ACHN (cell line): ENCODE measurements at places on chromosomes 13 and 19.

GRCh38 chr19:38561053-38561606, 56.6 kb downstream of the MAP4K1 start:
- DNase-seq = no peak

DNA sequence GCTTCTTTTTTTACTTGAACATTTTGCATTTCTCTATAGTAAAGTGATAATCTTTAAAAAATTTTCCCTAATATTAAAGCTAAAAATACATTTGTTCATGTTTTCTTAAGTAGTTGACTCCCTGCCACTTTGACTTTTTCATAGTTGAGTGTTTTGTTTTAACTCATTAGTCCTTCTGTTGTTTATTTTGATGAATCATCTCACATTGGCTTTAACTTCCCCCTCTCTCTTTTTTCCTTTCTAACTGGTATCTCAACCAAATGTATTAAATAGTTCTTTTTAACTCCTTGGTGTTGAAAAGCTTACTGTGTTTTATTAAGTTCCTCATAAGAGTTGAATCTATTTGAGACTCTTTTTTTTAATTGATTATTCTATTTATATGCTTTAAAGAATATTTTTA, 2.8 kb downstream of the TNFSF13B start:
- no peak for DNase-seq

- DNase-seq = no peak
Observed at GRCh38 chr13:71808708-71809107, 58.3 kb downstream of the DACH1 start.

- no peak for DNase-seq
Observed at GRCh38 chr13:34346626-34347025, 528.7 kb downstream of the RFC3 start.
